CD4-positive, alpha-beta T cell treated with Interferon alpha-2 for 1 hour (primary cell): ENCODE measurements at places on chromosomes 12 and 14.

DNA sequence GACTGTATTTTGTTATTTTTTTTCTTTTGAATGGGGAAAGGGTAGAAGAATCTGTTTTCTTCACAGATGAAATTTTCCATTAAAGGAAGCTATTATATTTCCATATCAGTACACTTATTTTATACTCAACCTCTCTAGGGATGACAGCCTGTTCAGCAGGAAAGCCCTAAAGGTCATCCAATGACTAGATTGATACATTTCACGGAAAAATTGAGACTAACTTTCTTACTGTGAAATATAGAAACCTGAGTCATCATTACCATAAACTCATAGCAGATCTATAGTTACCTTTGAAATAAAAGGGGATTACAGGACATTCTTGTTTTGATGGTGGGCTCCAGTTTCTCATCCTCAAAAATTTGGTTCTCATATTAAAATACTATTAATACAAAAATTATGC lies 36.1 kb upstream of the PTCSC3 start:
- no peak for DNase-seq

GRCh38 chr14:98928418-98928817 lies 343.6 kb downstream of the BCL11B start:
- DNase-seq = no peak

- peak; percentile 64 for DNase-seq
Measured at GRCh38 chr14:76050797-76051392, 65.3 kb downstream of the IFT43 start.

- no peak for DNase-seq
Measured at GRCh38 chr12:127245009-127245408, 1022.0 kb upstream of the TMEM132C start.

DNA sequence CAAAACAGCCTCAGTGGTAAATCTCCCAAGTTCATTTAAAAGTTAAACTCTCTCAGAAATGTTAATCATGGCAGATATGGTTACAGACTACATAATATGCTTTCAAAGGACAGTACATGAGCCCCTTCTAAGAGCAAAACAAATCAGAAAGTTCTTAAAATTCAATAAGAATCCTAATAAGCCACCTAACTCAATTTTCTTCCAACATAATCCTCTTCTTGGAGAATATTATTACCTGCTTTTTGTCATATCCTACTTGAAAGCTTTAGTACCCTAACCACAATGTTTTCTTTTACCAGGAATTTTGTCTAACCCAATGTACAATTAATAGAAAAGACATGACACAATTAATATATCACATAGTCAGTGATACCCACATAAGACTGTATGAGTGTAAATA lies 236.5 kb upstream of the ATP2B1 start:
- no peak for DNase-seq

GRCh38 chr14:89700801-89701200 lies 253.7 kb downstream of the EFCAB11 start:
- DNase-seq = no peak

GRCh38 chr12:7758766-7759140 lies 6.3 kb upstream of the NANOGNB start:
- no peak for DNase-seq

DNA sequence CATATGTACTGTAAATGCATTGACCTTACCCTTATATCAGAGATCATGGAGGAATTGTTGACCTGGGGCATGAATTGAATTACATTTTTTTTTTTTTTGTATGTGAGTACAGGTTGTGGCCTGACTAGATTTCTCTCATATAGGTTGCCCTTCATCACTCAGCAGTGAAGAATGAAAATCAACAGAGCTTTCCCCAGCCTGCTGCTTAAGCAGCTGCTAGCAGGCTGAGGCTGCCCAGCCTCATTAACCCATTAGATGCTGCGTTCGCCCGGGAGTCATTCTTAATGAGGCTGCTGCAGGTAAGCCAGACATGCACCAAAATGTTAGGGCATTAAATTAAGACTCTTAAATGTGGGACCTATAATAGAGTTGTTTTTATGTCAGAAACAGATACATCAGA lies 236.0 kb downstream of the ETNK1 start:
- DNase-seq = no peak

DNA sequence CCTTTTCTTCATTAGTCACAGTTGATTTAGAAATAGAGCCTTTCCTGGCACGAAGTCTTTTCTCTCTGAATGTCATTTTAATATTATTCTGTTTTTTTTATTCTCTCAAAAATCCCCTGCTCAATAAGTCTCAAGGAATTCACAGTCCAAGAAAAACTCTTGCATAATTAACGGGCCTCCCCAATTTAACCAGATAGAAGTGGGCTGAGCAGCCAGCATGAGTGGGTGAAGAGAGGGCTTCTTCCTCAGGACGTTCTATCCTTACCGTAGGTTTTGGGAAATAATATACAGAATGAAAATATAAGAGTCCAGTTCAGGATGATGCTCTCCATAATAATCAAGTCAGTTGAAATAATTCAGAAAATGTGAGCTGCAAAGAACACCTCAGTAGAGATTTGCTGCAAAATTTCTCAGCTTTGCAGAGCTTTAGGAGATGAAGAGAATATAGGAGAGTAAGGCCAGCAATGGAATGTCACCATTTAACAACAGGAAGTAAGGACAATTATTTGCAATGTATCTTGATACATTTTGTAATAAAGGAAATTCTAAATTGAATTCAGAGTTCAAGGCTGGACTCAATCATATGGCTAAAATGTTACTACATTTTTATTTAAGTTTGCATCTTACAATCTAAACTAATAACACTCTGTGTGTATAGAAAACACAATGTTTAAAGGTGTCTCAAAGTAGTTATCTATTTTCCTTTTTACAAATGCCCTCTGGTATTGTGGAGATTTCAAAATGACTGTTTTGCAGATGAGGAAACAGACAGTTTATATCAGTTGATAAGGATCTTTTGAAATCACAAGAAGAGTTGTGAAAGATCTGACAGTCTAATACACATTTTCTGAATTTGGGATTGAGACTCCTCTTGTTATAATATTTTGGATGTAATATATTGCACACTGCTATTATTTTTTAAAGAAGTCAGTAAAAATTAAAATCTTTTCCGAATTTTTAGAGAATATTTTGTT lies 1724.1 kb upstream of the SEL1L start:
- DNase-seq = no peak

GRCh38 chr12:51873251-51873994 lies 14.5 kb upstream of the ANKRD33 start:
- no peak for DNase-seq

DNA sequence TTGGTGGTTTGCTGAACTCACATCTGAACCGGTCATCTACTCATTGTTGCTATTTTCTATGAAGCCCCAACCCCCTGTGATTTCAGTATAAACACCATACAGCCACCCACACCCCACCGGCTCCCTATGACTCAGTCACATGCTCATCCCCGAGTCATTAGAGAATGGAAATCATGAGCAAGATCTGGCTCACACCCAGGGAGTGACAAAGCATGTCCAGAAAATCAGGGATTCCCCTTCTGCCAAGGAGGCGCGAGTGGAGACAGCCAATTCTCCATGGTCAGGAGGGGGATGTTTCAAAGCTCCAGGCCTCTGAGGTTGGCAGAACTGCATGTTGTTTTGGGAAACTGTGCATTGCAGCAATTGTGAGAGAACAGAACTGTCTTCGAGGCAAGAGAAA lies 657.5 kb upstream of the TBX3 start:
- DNase-seq = no peak

DNA sequence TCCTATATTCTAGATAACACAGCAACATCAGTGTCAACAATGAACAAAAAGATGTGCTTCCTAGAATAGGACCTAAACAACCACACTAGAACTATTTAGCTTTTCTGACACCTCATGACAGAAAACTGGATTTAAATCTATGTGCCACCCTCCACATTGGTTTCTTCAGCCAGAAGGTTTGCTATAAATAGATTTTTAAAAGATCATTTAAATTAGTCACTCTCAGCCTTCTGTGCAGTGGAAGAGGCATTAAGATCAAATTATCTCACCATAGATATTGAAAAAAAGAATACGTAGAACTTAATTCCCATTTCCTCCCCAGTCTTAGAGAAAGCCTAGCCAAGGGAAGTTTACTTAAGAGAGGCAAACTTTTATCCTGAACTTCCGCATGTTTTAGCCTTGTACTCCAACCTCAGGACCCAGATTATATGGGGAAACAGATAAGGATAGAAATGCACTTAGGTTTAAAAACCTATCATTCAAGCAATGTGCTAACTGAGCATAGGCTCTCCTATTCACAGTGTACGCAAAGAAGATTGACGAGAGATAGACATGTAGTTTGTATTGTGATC lies 59.6 kb downstream of the NELL2 start:
- no peak for DNase-seq

GRCh38 chr14:89000007-89000942 lies 175.8 kb downstream of the TTC8 start:
- DNase-seq = peak; percentile 49

DNA sequence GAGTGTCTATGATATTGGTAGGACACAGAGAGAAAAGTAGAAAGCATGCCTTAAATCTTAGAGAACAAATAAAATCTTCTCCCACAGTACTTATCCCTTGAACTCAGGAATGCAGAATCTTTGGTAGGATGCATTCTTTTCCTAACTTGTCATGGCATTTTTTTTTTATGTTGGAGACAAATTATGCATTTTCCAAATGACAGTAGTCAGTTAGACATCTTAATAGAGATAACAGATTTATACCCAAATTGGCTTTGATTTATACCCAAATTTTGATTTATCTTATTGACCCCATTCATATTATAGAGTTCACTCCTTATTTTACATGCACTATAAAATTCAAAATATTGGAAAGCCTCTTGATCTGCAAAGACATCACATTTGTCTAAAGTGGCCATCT lies 132.9 kb downstream of the CNTN1 start:
- DNase-seq = no peak

GRCh38 chr12:69389831-69390230 lies 30.3 kb downstream of the YEATS4 start:
- DNase-seq = no peak

DNA sequence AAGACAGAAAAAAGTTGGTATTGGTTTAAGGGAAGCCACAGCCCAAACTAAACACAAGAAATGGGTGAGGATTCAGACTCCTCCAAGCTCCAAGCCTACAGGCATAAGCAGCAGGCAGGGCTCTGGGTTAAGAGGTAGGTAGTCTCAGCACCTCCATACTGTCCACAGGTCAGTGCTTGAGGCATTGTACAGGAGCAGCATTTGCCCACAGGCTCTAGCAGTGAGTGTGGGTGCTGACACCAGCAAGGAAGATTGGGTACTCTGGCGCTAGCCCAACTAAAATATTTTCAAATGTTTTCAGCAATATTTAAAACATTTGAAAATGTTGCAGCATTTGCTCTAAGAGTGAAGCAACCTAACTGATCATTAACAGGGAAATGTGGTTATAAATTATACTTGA lies 33.1 kb downstream of the FERMT2 start:
- DNase-seq = no peak

GRCh38 chr14:31949709-31950108 lies 127.4 kb upstream of the ARHGAP5 start:
- no peak for DNase-seq

GRCh38 chr12:123122626-123123025 lies 28.3 kb downstream of the PITPNM2 start:
- DNase-seq = no peak

- DNase-seq = no peak
Measured at GRCh38 chr12:117774941-117775775, 193.6 kb downstream of the KSR2 start.

DNA sequence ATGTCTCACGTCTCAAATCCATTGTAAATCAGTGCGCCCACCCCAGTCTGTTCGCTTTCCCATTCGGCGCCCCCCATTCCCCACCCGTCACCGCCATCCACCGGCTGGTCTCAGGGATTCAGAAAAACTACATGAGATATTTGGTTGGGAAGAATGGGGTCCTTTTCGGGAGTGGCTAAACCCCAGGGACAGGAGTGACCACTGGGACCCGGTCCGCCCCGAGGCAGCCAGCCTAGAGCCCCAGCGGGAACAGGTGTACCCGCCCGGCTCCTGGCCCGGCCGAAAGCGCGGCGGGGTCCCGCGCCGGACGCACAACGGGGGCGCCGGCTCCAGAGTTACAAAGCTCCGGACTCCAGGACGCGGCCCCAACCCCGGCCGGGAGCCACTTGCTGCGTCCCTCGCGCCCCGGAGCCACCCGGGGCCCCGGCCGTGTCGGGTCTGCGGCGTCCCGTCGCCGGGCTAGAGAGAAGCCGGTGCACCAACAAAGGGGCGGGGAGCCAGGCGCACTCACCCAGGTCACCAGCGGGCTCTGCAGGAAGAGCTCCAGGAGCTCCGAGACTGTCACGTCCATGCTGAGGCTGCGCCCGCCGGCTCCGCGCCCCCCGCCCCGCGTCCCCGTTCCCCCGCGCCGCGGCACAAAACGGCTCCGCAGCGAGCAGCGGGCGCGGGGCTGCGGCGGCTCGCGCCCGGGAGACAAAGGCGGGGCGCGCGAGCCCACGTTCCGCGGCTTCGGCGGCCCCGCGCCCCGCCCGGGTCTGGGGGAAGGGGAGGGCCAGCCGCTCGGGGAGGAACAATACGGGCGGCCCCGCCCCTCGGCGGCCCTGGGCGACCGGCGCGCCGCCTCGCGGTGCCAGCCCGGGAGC lies at the start of gene CCDC88C:
TSS of gene CCDC88C (minus strand) at position 701 of the 863 bp plus-strand sequence. CDS start at position 571, 130 bp downstream.
- DNase-seq = peak; percentile 81

- DNase-seq = no peak
Measured at GRCh38 chr14:36582011-36582873, at the start of gene NKX2-8. TSS of gene NKX2-8 (minus strand) at chr14:36582614. CDS start at chr14:36582389, 225 bp downstream.

DNA sequence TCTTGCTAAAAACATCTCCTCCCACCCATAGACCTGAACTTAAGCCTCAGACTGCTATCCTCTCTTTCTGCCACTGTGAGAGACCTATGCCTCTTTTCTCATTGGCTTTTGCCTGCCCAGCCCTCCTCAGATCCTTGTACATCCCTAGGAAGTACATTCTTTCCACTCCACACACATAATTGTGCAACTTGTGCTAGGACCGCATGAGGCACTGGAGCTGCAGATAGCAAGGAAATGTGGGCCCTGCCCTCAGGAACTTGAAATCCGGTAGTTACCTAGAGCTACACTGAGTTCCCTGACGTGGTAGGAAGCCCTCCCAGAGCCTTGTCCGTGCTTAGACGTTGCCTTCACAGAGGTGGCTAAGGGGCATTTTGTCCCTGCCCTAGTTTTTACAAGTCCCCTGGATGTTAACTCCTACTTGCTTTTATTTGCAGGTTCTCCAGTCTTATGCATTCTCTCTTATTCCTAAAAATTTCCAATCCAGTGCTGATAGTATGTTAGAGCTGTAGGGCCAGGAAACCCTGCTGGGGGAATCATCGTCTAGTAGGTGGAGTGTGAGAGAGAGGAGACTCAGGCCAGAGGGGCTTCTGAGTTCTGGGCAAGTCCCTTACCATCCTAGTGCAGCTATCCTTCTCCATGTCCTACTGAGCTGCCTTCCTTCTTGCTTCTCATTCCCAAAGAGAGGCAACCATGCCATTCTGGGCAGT lies 41.3 kb downstream of the NTF3 start:
- no peak for DNase-seq
